ENCODE measurements at places on chromosomes 3 and 15.

- DNase-seq, result no peak
Measured at GRCh38 chr3:9109568-9109914, 139.9 kb downstream of the SRGAP3 start.

- no peak for DNase-seq
Measured at GRCh38 chr3:72238010-72238691, 453.2 kb upstream of the PROK2 start.

DNA sequence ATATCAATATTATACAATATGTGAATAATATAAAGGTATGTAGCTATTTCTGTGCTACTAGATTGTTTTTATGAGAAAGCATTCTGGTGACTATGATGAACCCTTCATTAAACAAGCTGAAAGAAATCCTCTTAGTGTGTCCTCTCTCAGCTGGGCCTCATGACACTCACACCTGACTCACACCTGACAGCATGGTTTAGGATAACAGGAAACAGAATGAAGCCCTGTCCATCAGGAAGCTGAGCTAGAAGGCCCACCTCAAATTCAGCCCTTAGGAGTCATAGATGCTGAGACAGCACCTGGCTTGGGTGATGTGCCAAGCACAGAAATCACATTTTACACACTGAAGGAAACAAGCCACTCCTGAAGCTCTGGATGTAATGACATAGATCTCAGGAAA, 30.8 kb downstream of the CHCHD4 start:
- no peak for DNase-seq

GRCh38 chr3:168285506-168285905, 189.8 kb upstream of the GOLIM4 start:
- DNase-seq, result no peak

DNA sequence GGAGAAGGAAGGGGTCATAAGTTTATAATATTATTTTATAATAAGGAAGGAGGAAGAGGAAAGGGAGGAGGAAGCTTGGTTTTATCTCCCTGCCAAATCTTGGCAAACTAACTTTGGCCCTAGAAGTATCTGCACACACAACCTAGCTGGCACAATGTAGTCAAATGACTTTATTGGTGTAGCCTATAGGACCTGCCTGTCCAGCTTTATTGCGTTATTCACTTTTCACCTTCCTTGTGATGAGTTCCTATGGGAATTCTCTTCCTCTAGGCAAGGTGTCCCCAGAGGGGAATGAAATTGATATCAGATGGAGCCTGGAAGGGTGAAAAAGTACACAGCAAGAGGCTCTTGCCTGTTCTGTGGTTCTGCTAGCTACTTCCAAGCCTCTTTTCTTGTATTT, 111.2 kb upstream of the SLC25A36 start:
- DNase-seq, result no peak
